Thoracic aorta (tissue), 2 donors: ENCODE measurements at places on chromosomes 2 and 18. TPM values are rescaled to one million over a fixed set of nuclear protein-coding genes. Genes with fewer than 3 reads are reported as not detected.

GRCh38 chr2:136327162-136327852 is 209.4 kb upstream of the CXCR4 start:
- DNase-seq = no peak
- no peak overlapping the region for H3K4me3 ChIP-seq
- no peaks in the 10 kb centered on the region for H3K36me3 ChIP-seq

DNA sequence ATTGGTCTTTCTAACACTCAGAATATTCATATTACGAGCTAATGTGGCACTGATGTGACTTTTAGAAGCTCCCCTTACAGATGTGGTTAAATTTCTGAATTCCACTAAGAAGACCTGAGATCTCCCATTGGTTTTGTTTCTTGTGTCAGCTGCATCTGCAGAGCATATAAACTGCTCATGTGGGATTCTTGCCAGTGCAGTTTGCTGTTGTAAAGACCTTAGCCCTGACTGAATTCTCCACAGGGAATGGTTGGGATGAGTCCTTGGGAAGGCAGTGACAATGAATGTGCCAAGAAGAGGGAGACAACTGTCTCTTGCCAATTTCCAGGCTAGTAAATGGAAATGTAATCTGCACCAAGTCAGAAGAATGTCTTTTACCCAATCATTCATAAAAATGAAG is 94.1 kb downstream of the PTPRM start:
- H3K27me3 ChIP-seq = no peaks in the 10 kb centered on the region
- H3K36me3 ChIP-seq = no peaks in the 10 kb centered on the region
- H3K27ac ChIP-seq = no peak overlapping the region

Gene NT5DC4
- not detected for total RNA-seq

GRCh38 chr2:68317971-68318913 is 1.5 kb downstream of the CNRIP1 start:
- peaks cover 5% of the 10 kb centered on the region for H3K36me3 ChIP-seq
- no peak for DNase-seq
- peak overlapping the region; percentile 92 for H3K27ac ChIP-seq
- no peaks in the 10 kb centered on the region for H3K27me3 ChIP-seq

- no peaks in the 10 kb centered on the region for H3K27me3 ChIP-seq
- H3K36me3 ChIP-seq = no peaks in the 10 kb centered on the region
- peaks cover 3% of the 10 kb centered on the region for H3K4me1 ChIP-seq
- no peak overlapping the region for H3K4me3 ChIP-seq
- no peak overlapping the region for H3K27ac ChIP-seq
Observed at GRCh38 chr2:229118927-229119326, 152.2 kb downstream of the PID1 start.

Gene HOXD12
- total RNA-seq = not detected

Gene GAL3ST2
- 2.2 TPM for total RNA-seq

DNA sequence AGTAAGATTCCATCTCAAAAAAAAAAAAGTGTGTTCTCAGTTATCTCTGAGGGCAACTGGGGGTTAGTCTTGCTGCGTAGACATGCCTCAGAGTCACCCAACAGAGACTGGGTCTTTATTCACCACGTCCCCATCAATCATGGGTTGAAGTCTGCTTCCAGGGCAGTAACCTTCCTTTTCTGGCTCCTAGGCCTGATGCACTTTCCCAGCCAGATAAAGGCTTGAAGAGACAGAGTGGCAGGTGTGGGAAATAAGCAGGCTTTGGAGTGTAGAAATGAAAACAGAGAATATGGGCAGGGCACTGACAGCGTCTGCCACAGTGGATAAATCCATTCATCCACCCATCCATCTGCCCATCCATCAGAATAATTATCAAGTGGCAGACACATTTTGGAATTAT is 134.1 kb upstream of the LGALSL start:
- no peak overlapping the region for H3K4me3 ChIP-seq
- DNase-seq = no peak
- no peaks in the 10 kb centered on the region for H3K4me1 ChIP-seq
- H3K27ac ChIP-seq = no peak overlapping the region
- no peaks in the 10 kb centered on the region for H3K36me3 ChIP-seq

DNA sequence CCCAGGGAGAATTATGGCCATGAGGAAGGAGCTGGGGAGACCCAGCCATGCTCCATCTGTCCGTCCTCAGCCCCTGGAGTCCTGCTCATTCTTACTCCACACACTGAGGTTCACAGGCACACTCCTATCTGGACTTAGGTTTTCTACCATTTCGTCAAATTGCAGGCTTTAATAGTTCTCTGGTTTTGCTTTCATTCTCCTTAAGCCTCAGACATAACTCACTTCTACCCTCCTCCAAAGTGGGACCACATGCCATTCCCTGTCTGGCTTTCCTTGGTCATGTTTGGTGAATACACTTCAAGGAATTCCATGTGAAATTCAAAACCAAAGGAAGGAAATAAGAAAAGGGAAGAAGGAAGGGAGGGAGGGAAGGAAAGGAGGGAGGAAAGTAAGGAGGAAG is 115.7 kb downstream of the CMPK2 start:
- no peaks in the 10 kb centered on the region for H3K4me1 ChIP-seq
- H3K27ac ChIP-seq = no peak overlapping the region
- no peaks in the 10 kb centered on the region for H3K27me3 ChIP-seq
- no peak for DNase-seq

- no peaks in the 10 kb centered on the region for H3K27me3 ChIP-seq
- H3K4me3 ChIP-seq = no peak overlapping the region
- no peaks in the 10 kb centered on the region for H3K36me3 ChIP-seq
Observed at GRCh38 chr2:127176371-127177311, 43.5 kb downstream of the CYP27C1 start.

DNA sequence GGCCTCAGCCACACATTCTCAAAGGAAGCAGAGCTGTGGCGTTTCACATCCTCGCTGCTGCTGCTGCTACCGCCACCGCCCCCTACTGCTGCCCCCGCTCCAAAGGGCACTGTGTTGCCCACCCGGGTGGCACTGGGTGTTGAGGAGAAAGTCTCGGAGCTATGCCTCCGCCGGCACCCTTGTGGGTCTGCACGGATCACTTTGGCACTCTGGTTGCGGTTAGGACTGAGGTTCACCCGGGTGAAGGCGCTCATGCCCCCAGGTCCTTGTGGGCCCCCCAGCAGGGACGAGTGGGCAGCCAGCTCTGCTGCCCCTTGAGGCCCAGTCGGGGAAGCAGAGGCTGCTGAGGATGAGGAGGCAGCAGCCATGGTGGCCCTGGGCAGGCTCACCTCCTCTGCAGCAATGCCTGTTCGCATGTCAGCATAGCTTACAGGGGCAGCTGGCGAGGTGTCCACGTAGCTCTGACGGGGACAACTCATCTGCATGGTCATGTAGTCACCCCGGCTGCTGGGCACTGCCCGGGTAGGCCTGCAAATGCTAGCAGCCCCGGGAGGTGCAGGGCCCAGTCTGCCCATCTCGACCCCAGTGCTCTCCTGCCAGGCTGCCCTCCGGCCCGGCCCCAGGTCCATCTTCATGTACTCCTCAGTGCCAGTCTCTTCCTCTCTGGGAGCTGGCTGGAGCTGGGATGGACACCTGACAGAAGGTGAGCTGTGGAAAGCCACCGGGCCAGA is 4.2 kb downstream of the IRS1 start:
- H3K27me3 ChIP-seq = no peaks in the 10 kb centered on the region
- no peaks in the 10 kb centered on the region for H3K36me3 ChIP-seq
- peak overlapping the region; percentile 78 for H3K27ac ChIP-seq
- peak overlapping the region; percentile 85 for H3K4me3 ChIP-seq
- DNase-seq = no peak

GRCh38 chr2:86445436-86445835 is 4.3 kb downstream of the KDM3A start:
- peaks cover 45% of the 10 kb centered on the region for H3K4me1 ChIP-seq
- no peak for DNase-seq
- no peaks in the 10 kb centered on the region for H3K27me3 ChIP-seq

DNA sequence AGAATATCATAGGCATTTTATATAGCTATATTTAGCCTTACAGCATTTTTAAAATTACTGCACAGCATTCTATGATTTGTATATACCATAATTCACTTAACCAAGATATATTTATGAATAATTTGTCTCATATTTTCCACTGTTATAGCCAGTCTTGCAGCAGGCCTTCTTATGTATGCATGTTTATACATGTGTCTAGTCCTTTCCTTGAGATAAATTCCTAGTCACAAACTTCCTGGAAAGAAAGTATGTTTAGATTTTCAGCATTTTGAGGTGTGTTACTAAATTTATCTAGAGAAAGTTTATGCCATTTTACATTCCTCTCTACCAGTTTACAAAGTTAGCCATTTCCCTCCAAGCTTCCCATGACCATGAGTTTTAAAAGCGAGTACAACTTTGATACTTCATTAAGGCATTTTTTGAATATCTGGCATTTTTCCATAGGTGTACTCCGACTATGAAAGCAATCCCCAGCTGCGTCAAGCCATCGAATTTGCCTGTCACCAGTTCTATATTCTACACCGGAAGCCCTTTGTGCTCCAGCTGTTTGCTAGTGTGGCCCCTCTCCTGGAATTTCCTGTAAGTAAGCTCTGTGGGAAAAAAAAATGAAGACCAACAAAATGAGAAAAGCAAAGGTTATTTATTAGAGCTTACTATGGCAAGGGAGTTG is 59.4 kb upstream of the RPE start:
- H3K4me3 ChIP-seq = no peak overlapping the region
- no peaks in the 10 kb centered on the region for H3K4me1 ChIP-seq
- H3K27ac ChIP-seq = no peak overlapping the region
- no peaks in the 10 kb centered on the region for H3K36me3 ChIP-seq
- no peaks in the 10 kb centered on the region for H3K27me3 ChIP-seq

DNA sequence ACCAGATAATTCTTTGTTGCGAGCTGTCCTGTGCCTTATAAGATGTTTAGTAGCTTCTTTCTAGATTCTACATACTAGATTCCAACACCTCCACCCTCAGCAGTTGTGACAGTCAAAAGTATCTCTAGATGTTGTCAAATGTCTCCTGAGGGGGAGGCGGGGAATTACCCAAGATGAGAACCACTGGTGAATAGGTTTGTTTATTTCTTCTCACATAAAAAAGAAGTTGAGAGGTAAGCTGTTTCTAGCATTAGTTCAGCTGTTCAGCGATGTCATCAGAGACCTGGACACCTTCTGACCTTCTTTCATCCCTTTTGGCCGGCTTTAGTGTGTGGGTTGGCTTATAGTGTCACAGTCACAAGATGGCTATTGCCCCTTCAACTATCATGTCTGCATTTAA is 237.5 kb upstream of the SP5 start:
- H3K27ac ChIP-seq = no peak overlapping the region
- H3K4me3 ChIP-seq = no peak overlapping the region
- no peaks in the 10 kb centered on the region for H3K27me3 ChIP-seq

Gene ITPRID2
- 102 TPM for total RNA-seq

Gene PRKAG3
- not detected for total RNA-seq

- H3K36me3 ChIP-seq = peaks cover 9% of the 10 kb centered on the region
- no peak overlapping the region for H3K27ac ChIP-seq
- no peaks in the 10 kb centered on the region for H3K27me3 ChIP-seq
Observed at GRCh38 chr18:23578891-23579653, 7.2 kb downstream of the NPC1 start.

Gene SIX2
- 13.5 TPM for total RNA-seq

DNA sequence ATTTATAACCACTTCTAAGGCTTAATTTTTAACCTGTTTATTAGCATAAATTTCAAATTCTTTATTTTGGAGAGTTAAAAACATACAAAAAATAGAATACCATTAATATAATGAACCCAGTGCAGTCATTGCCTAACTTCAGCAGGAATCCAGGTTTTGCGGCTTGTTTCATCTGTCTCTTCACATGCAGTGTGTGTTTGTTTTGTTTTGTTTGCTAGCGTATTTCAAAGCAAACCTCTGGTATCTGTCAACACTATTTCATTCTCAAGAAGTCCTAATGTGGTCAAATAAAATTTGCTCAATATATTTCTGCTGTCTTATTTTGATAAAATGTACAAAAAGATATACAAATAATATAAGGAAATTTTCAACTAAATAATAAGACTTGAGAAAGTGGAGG is 328.5 kb downstream of the AGPS start:
- H3K36me3 ChIP-seq = no peaks in the 10 kb centered on the region
- no peak for DNase-seq
- H3K27ac ChIP-seq = no peak overlapping the region
- H3K27me3 ChIP-seq = no peaks in the 10 kb centered on the region
- no peak overlapping the region for H3K4me3 ChIP-seq

DNA sequence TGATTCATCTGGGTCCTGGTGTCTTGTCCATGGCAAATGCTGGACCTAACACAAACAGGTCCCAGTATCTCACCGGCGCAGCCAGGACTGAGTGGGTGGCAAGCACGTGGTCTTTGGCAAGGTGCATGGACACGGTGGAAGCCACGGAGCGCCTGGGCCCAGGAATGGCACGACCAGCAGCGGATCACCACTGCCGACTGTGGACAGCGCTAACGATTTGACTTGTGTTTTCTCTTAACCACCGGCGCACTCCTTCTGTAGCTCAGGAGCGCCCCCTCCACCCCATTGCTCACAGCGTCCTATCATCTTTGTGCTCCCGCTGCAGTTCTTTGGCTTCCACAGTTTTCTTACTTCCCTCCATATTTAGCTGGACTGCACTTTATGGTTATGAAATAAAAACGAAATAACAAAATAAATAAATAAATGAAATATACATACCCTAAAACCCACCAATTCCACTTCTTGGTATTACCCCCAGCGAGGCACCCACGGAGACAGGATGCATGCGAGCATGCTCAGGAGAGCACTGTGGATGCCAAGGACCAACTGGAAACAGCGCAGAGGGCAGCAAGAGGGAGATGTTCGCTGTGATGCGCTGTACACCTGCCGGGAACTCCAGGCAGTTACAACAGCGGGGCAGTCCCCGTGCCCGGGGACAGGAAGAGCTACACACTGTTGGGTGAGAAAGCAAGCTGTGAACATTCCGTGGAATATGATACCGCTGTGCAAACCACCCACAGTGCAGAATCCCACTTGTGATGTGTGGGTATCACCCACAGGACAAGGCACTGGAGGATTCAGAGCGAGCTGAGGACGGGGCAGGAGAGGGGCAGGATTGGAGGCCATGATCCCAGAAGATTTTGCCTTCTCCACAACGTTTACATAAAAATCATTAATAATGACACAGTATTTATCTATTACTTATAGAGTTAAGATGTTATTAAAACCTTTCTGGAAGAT is 7.0 kb upstream of the CIDEA start:
- no peaks in the 10 kb centered on the region for H3K36me3 ChIP-seq
- H3K4me1 ChIP-seq = no peaks in the 10 kb centered on the region
- no peak overlapping the region for H3K4me3 ChIP-seq
- no peaks in the 10 kb centered on the region for H3K27me3 ChIP-seq
- H3K27ac ChIP-seq = no peak overlapping the region

Gene PDE1A
- 35.2 TPM for total RNA-seq

Gene PUS10
- 3.0 TPM for total RNA-seq

Gene MTLN
- 106 TPM for total RNA-seq

Gene RNF25
- total RNA-seq = 19.0 TPM

DNA sequence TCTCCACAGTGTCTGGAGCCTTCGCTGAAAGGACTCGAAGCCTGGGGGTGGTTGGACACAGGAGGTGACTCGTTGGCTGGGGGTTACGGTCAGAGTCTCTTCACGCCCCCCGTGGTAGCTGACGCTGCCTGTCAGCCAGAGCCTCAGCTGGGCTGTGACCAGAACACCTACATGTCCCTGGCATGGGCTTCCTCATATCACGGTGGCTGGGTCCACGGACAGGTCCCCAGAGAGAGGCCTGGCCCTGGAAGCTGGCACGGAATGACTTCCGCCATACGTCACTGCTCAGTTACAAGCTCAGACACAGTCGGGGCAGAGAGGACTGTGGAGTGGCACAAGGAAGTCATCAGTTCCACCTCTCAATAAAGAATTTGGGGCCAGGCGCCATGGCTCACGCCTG is 28.5 kb downstream of the ITGB1BP1 start:
- H3K36me3 ChIP-seq = peaks cover 51% of the 10 kb centered on the region
- no peak overlapping the region for H3K27ac ChIP-seq
- H3K27me3 ChIP-seq = no peaks in the 10 kb centered on the region
- no peaks in the 10 kb centered on the region for H3K4me1 ChIP-seq
- no peak overlapping the region for H3K4me3 ChIP-seq

GRCh38 chr2:66334237-66335029 is 100.5 kb upstream of the MEIS1 start:
- no peaks in the 10 kb centered on the region for H3K36me3 ChIP-seq
- no peak overlapping the region for H3K4me3 ChIP-seq
- no peak for DNase-seq
- H3K4me1 ChIP-seq = no peaks in the 10 kb centered on the region
- no peak overlapping the region for H3K27ac ChIP-seq
